ENCODE measurements at places on chromosomes 6 and 20.

- ATAC-seq = no peak
These were observed 115.5 kb downstream of the TNFAIP3 start for GRCh38 chr6:137982418-137983189.

DNA sequence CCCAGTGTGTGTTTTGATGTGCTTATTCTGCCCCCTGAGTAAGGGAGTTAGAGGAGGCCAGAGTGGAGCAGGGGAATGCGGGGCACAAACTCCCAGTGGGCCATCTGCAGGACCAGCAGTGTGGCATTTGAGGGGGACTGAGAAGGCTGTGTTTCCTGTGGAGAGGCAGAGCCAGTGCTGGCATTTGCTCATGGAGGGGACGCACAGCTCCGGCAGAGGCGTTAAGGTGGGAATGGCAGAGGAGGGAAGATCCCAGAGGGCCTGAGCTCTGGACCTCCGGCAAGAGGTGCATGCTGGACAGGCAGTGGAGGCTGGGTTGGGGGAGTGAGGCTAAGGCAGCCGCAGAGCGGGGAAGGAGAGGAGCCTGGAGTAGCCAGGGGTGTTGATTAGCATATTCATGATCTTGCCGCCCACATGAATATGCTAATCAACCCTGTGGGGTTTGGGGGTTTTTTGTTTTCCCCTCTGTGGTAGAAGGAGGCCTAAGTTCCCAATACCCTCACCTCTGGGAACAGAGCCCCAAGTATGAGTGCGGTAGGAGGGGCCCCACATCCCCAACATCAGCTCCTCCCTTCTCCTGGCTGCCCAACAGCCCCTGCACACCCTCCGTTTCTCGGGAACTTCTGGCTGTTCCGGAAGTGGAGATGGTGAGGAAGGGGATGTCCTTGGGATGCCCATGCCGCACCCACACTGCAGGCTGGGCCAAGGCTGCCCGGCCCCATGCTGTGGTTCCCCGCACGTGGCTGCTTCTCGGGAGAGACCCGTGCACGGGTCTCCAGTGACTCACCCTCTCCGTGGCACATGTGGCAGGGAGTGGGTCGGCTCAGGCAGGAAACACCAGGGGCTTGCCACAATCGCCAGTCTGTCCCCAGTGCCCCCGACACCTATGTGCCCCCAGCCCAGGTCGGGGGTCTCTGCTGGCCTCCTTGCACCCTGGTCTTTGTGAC lies 33.8 kb downstream of the DLGAP4 start:
- ATAC-seq = no peak

DNA sequence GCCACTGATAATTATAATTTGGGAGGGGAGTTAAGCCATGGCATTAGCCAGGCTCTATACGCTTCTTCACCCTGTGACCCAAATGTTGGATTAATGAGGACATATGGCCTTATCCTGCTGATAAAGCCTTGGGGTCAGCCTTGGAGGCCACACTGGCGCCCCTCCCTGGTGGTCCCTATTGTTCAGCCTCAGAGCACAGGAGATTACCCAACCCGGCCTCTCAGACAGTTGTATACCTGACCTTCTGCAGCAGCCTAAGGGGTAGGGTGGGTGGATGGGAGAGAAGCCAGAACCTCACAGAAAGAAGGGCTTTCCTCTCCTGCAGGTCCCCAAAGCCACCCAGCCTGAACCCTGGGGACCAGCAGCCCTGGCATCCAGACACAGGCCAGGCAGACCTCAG lies 76.8 kb downstream of the LINC00237 start:
- no peak for ATAC-seq

- ATAC-seq = no peak
These were observed 142.9 kb downstream of the TFAP2B start for GRCh38 chr6:50961611-50962010.

GRCh38 chr6:3334555-3334954 lies 75.8 kb downstream of the PSMG4 start:
- no peak for ATAC-seq

- no peak for ATAC-seq
These were observed 354.7 kb upstream of the PLCB4 start for GRCh38 chr20:8714206-8714605.

DNA sequence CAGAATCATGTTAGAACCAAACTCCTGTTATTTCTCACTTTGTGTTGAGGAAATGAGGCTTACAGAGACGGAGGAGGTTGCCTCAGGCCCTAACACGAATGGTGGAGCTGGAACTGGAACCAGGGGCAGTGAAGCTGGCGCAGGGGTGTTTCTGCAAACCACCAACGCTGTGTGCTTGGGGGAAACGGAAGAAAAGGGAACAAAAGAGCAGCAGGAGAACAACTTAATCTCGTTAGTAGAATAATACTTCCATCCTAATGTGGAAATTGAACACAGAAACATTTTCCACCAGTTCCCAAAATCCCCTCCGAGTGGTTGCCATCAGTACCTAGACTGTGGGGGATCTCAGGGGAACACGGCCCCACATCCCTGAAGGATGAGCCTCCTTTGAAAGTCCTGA lies 103.4 kb upstream of the FRMD1 start:
- ATAC-seq = no peak

DNA sequence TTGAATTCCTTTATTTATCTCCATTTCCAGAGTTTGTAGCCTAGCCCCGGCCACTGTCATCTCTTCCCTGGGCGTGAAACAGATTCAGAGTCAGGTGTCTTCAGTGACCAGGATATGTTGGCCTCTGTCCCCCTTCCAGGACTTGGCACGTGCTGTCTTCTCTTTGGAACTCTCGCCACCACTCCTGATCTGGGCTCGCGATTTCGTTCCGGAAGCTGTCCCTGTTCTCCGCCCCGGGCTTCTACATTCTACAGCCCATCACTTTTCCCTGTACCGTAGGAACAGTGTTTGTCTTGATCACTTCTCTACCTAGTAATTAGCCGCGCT lies 739 bp downstream of the GSS start:
- ATAC-seq = no peak

DNA sequence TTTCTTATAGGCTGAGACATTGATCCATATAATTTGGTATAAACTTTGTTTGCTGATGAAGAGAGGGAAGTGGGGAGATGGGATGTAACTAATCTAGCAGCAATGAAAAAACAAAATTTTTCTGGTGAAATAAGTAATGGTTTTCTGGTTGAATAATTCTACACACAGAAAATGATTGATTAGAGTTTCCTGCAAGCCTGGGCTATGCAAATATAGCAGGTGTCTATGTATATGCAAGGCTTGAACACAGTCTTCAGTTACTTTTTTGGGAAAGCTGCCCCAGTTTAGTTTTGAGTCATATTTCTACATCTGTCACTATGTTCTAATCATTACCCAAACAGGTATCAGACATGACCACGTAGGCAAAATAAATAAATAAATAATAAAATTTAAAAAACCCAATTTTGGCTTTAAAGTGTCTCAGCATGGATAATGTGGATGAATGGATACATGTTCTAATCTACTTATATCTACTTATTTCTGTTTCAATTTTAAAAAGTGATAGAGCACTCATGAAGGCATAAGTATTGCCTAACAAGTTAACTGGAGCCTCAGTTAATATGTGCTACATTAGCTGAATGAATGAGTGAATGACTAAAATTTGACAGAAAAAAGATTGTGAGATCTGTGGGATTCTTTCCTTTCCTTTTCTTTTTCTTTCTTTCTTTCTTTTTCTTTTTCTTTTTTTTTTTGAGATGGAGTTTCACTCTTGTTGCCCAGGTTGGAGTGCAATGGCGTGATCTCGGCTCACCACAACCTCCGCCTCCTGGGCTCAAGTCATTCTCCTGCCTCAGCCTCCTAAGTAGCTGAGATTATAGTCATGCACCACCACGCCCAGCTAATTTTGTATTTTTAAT lies 37.2 kb upstream of the TFB1M start:
- no peak for ATAC-seq

- ATAC-seq = no peak
These were observed 45.3 kb downstream of the SLC2A12 start for GRCh38 chr6:134007077-134007476.

DNA sequence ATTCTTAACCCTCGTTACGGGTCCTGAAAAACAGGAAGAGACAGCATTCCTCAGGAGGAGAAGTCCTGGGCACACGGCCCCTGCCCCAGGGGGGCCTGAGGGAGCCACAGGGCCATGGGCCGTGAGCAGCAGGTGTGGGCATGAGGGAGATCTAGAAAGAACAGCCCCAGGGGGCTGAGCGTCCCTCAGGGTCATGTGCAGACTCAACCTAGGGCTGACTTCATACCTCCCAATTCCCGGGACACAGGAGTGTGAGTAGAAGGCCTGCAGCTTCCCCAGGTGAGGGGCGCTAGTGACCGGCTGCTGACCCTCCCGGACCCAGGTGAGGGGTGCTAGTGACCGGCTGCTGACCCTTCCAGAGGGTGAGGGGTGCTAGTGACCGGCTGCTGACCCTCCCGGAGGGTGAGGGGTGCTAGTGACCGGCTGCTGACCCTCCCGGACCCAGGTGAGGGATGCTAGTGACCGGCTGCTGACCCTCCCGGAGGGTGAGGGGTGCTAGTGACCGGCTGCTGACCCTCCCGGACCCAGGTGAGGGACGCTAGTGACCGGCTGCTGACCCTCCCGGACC lies 35.1 kb downstream of the FRMD1 start:
- ATAC-seq = no peak

DNA sequence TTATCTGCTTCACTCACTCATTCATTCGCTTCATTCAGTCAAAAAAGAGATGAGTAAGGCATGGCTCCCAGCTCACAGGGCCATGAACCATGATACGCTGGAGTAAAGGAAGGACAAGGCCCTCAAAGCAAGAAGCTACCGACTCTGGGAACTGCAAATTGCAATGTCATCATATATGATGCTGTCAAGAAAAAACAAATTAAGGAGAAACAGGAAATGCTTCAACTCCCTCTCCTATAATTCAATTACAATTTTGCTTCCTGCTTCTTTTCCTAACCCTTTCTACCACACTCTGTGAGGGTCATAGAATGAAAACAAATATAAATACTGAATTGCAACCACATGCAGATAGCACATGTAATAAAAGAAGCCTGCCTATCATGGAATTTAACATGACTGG lies 725.7 kb upstream of the FLRT3 start:
- ATAC-seq = no peak

DNA sequence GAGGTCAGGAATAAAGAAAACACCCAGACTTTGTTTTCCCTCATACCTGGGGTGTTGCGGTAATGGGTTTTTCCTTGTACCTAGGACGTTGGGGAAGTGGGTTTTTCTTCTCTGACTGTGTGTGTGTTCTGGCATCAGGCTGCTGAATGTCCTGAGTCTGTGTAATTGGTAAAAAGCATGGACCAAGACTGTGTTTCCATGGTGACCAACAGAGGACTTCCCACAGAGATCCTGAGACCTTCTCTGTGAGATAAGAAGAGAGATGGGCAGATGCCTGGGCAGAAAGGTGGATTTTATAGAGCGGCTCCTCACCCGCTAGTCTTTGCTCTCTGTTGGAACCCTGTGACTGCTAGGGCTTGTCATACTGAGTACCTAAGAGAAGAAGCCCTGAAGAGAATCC lies 135.4 kb upstream of the GGTLC1 start:
- ATAC-seq = no peak

- no peak for ATAC-seq
These were observed 238.9 kb downstream of the MAFB start for GRCh38 chr20:40449974-40450616.

DNA sequence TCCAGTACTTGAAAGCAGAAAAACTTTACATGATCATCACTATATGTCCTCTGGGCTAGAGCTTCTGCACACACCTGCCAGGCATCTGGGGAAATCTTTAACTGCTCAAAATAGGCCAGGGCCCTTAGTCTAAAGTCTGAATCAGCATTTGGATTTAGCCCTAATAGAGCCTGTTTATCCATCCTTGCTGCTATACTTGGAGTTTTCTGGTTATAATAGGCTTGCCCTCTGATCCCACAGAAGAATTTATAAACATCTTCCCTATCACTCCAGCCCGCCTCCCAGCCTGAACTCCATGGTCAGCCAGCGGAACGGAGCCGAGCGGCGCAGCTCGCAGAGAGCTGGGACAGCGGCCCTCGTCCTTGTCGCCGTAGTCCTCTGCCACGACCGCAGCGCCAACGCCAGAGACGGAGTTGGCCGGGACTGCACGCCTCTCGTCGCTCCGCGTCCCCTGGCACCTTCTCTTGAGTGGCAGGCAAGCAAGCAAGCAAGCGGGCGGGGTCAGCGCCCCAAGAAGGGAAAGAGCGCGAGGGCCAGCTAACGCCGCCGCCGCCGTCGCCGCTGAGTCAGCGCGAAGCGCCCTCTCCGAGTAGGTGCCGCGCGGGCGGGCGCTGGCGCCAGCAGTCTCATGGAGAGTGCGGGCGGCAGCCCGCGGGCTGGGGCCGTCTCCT lies 25.4 kb upstream of the ASIP start:
- ATAC-seq = peak; percentile 98

DNA sequence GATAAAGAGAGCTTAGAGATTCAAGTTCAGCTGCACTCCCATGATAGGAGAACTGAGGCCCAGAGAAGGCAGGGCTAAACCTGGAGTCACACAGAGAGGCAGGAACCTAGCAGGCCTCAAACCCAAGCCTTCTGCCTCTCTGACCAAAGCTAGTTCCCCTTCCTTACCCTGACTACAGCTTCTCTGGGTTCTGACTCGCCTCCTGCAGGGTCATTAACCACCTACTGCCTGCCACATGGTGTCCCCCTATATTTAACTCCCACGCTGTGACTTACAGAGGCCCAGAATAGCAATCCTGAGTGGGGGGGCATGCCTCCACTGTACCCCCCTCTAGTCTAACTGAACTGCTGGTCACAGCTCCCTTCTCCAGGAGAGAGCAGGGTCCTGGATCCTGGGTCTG lies 84.1 kb downstream of the DLGAP4 start:
- no peak for ATAC-seq

GRCh38 chr6:106976270-106976669 lies 1.7 kb upstream of the CD24 start:
- no peak for ATAC-seq

- peak; percentile 43 for ATAC-seq
These were observed 126.0 kb upstream of the TMEM170B start for GRCh38 chr6:11411593-11411992.

DNA sequence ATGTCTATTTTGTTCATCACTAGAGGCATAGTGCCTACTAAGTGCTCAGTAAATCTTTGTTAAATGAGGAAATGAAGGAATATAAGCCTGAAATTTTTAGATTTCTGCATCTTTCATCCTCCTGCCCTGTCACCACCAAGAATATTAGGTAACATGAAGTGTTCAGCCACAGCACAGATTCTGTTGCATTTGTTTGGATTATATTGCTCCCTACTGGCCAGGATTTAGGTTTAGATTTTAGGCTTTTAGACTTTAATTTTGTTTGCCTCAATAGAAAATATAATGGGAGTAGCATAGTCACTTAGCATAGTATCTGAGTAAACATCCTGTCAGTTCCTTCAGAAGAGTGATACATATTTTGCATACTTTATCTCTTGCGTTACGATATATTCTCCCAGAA lies 14.2 kb downstream of the FARS2 start:
- ATAC-seq = no peak

- no peak for ATAC-seq
These were observed 88.1 kb downstream of the FOXC1 start for GRCh38 chr6:1697688-1698351.

GRCh38 chr6:72650081-72650745 lies 28.3 kb downstream of the KCNQ5 start:
- ATAC-seq = no peak

- no peak for ATAC-seq
These were observed 10.6 kb upstream of the EFHC1 start for GRCh38 chr6:52409499-52409898.

GRCh38 chr6:138569970-138570724 lies 70.9 kb upstream of the NHSL1 start:
- no peak for ATAC-seq

Measured in gastroesophageal sphincter (tissue), 4 donors.